ENCODE measurements at places on chromosomes 11 and 22. TPM values are rescaled to one million over a fixed set of nuclear protein-coding genes. Genes with fewer than 3 reads are reported as not detected.
A peak's percentile ranks its signal among the peaks of the same experiment; 100 is the strongest.

- DNase-seq, result peak; percentile 12
Observed at GRCh38 chr11:113979431-113979830, 4.5 kb downstream of the HTR3A start.

- no peak for DNase-seq
Observed at GRCh38 chr11:109677876-109678275, 255.9 kb downstream of the C11orf87 start.

DNA sequence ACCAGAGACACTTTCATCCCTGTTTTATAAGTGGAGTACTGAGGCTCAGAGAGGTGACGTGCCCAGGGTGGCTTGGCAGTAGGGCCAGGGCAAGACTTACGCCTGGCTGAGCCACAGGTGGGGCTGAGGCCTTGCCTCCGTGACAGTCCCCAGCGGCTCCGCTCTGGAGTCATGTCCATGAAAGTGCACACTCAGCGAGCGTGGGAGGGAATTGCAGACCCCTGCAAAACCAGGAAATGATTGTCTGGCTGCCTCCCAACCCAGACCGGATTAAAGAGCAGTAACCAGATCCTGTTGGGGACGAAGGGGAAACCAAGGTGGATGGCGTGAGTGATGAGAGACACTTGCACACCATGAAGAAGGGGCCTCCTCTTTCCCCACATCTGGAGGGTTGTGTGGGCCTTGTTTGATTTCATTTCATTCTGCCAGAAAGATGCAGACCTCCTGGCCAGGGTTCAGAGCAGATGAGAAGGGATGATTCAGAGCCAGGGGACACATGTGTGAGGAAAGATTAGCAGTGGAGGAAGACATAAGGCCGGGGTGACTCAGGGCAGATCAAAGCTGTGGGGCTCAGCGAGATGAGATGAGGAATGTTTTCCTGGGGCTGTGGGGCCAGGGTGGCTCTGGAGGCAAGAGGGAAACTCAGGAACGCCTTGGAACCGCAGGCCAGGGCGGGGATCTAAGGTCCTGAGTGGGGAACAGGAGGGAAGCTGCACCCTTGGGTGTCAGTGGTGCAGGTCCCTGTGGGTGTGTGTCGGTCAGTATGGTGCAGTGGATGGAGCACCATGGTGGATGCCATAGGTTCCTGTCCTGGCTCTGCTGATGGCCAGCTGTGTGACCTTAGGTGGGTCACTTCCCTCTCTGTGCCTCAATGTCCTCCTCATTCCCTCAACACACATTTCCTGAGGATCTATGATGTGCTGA lies 29.9 kb upstream of the LRRC32 start:
- DNase-seq, result peak; percentile 18

Gene MMP1
- total RNA-seq, result 1.8 TPM

Gene OR4C45
- not detected for total RNA-seq
